ENCODE measurements at places on chromosomes 6 and 20. TPM values are rescaled to one million over a fixed set of nuclear protein-coding genes. Genes with fewer than 3 reads are reported as not detected.

- no peaks in the 10 kb centered on the region for H3K36me3 ChIP-seq
- H3K4me1 ChIP-seq, result no peaks in the 10 kb centered on the region
- H3K27me3 ChIP-seq, result peaks cover 10% of the 10 kb centered on the region
- H3K4me3 ChIP-seq, result no peak overlapping the region
- DNase-seq, result no peak
- H3K27ac ChIP-seq, result no peak overlapping the region
These were observed 208.0 kb upstream of the EXOC2 start for GRCh38 chr6:900716-901605.

DNA sequence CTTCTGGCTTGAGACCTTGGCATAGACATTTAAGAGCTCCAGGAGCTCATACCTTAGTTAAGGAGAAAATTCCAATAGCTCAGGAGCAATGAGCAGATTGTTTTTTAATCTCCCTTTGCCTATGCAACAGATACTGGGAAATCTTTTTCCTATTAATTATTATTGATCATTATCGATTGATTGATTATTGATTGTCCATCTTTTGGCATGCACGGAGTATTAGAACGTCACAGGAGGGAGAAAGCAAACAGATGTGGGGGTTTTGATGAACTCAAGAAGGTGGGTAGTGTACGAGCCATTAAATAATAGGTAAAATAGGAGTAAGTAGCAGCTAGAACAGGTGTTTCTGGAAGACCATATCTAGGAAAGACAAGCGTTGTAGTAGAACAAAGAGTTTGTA, 205.0 kb downstream of the DOK5 start:
- H3K27me3 ChIP-seq, result peaks cover 4% of the 10 kb centered on the region
- no peak overlapping the region for H3K27ac ChIP-seq
- DNase-seq, result no peak
- no peak overlapping the region for H3K4me3 ChIP-seq

The BTN1A1 gene
- total RNA-seq, result not detected

GRCh38 chr6:164045082-164045481, 630.6 kb downstream of the QKI start:
- no peak overlapping the region for H3K27ac ChIP-seq
- no peak for DNase-seq
- no peak overlapping the region for H3K4me3 ChIP-seq
- H3K36me3 ChIP-seq, result no peaks in the 10 kb centered on the region
- H3K27me3 ChIP-seq, result no peaks in the 10 kb centered on the region

The SYNJ2 gene
- total RNA-seq, result 24.3 TPM

The PRL gene
- total RNA-seq, result not detected

The EGFL8 gene
- total RNA-seq, result 8.6 TPM

DNA sequence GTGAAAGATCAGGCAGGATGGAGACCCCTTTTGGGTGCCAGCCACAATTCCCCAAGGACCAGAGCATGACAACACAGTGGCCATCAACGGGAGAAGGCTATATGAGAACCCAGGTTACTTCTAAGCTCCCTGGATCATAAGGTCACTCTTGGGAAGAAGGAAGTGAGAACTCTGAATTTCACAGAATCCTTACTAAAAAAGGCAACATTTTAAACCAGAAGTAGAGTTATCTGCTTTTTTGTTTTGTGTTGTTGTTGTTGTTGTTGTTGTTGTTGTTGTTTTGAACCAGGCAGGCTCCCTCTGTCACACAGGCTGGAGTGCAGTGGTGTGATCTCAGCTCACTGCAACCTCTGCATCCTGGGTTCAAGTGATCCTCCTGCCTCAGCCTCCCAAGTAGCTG, 107.4 kb upstream of the TNFAIP3 start:
- no peak overlapping the region for H3K4me3 ChIP-seq
- H3K36me3 ChIP-seq, result no peaks in the 10 kb centered on the region
- peaks cover 16% of the 10 kb centered on the region for H3K4me1 ChIP-seq
- DNase-seq, result no peak
- H3K27ac ChIP-seq, result no peak overlapping the region

GRCh38 chr20:49343246-49343645, 65.4 kb upstream of the ZNFX1 start:
- H3K27me3 ChIP-seq, result peaks cover 25% of the 10 kb centered on the region
- H3K4me1 ChIP-seq, result peaks cover 2% of the 10 kb centered on the region
- no peak overlapping the region for H3K4me3 ChIP-seq
- DNase-seq, result no peak
- H3K36me3 ChIP-seq, result no peaks in the 10 kb centered on the region
- H3K27ac ChIP-seq, result no peak overlapping the region

DNA sequence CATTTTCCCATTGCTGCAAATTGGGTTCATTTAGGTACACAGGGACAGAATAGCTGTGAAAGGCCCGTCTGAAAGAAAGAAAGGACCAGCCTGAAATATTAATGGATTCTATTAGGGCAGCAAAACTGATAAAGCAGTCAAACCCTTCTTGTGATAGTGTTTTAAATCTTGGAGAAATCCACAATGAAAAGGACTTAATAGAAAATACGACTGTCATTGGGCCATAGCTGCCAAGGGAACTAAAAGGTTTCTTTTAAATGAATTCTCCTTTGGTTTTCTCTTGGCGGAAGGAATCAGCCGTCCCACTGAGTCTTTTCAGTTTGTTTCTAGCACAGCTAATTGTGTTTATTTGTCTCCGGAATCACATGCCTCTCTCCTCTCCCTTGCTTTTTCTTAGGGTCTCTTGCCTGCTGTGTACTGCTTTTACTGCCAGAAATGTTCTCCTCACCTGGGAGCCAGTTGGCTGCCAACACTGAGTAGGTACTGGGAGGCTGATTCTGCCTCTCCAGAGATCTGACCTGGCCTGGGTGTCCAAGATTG, 11.3 kb downstream of the PAQR8 start:
- DNase-seq, result no peak
- peaks cover 34% of the 10 kb centered on the region for H3K36me3 ChIP-seq
- peaks cover 24% of the 10 kb centered on the region for H3K4me1 ChIP-seq
- H3K27me3 ChIP-seq, result no peaks in the 10 kb centered on the region
- H3K27ac ChIP-seq, result no peak overlapping the region
- H3K4me3 ChIP-seq, result no peak overlapping the region

The SGK2 gene
- total RNA-seq, result 0.23 TPM

The SLC17A1 gene
- total RNA-seq, result 0.28 TPM

- H3K27ac ChIP-seq, result peak overlapping the region; percentile 34
- peaks cover 4% of the 10 kb centered on the region for H3K27me3 ChIP-seq
- H3K4me1 ChIP-seq, result peaks cover 11% of the 10 kb centered on the region
- H3K4me3 ChIP-seq, result peak overlapping the region; percentile 60
- DNase-seq, result peak; percentile 75
These were observed 29.9 kb upstream of the PRDM1 start for GRCh38 chr6:106056060-106056745.

DNA sequence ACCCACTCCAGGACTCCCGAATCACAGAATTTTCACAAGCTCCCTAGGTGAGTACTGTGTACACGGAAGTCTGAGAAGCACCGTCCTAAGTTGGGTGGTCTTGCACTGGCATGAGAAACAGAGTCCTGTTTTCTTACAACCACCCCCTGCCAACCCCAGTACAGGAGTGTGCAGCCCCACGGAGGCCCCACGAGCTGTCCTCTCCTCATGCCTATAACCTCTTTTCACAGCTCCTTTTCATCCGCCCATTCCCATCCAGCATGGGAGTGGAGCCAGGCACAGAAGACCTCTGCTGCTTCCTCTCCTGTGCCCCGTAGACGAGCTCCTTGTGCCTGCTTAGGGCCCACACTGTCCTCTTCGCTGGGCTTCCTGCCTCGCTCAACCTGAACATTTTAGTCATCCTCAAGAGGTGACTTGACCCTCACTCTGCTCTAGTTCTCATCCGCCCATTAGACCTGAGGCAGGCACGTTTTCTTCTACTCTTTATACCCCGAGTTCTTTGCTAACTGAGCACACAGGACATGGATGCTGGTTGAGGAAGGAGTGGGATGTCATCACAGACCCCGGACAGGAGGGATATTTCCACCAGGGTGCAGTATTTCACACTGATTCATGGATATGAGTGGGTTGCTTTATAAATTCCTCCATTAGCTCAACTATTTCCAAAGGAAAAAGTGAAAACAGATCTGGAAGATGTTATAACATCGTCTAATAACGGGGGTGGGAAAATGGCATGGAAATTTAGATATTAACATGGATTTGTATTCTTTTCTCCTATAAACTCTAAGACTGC, 160.5 kb downstream of the TTLL2 start:
- H3K27me3 ChIP-seq, result peaks cover 8% of the 10 kb centered on the region
- H3K36me3 ChIP-seq, result no peaks in the 10 kb centered on the region
- DNase-seq, result no peak
- H3K4me1 ChIP-seq, result no peaks in the 10 kb centered on the region

- no peak for DNase-seq
- H3K4me1 ChIP-seq, result no peaks in the 10 kb centered on the region
- H3K4me3 ChIP-seq, result no peak overlapping the region
- H3K36me3 ChIP-seq, result peaks cover 13% of the 10 kb centered on the region
- no peaks in the 10 kb centered on the region for H3K27me3 ChIP-seq
These were observed 51.4 kb downstream of the TASP1 start for GRCh38 chr20:13587370-13587769.

The SLC25A27 gene
- total RNA-seq, result 0.28 TPM

- DNase-seq, result peak; percentile 86
- peaks cover 33% of the 10 kb centered on the region for H3K4me1 ChIP-seq
- H3K36me3 ChIP-seq, result peaks cover 42% of the 10 kb centered on the region
- H3K27me3 ChIP-seq, result no peaks in the 10 kb centered on the region
- peak overlapping the region; percentile 96 for H3K27ac ChIP-seq
These were observed 621 bp downstream of the NOL7 start for GRCh38 chr6:13615792-13616120.

DNA sequence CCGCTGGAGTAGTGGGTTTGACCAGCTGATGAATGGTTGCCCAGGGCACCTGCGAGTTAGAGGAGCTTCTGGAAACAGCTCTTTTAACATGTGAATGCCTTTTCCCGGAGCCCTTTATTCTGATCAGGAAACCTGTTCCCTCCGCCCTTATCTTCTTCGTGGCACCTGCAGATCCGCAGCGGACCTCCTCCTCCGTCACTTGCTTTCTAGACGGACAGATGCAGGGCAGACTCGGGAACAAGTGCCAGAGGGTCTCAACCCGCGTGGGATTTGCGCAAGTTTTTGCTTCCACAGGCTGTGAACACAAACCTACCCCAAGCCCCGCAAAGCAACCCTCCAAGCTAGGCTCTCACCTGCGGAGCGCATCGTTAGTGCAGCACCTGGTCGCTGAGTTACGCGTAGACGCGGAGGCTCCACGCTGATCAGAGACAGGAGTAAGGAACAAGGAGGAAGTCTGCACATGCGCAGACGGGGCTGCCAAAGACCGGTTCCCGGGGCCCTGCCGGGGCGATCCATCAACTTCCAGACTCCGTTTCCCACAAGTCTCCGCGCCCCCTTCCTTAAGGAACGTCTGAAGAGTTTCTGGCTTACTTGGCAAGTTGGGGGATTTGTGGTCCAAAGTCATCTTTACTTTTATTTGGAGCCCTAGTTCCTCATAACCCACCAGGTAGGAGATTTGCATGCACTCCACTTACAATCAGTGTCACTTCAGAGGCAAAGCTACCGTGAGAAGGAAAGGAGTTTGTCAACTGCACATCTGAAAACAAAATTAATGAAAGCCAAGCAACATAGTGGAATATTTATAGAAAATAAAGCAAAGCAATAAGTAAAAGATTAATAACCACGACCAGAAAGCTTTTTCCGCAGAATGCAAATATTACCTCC, 52.7 kb upstream of the ELMO2 start:
- H3K4me1 ChIP-seq, result no peaks in the 10 kb centered on the region
- no peaks in the 10 kb centered on the region for H3K36me3 ChIP-seq
- DNase-seq, result no peak
- no peak overlapping the region for H3K27ac ChIP-seq
- H3K4me3 ChIP-seq, result no peak overlapping the region

GRCh38 chr6:157981132-157981394, 600 bp upstream of the SYNJ2 start:
- H3K27me3 ChIP-seq, result peaks cover 8% of the 10 kb centered on the region
- DNase-seq, result no peak
- peak overlapping the region; percentile 72 for H3K27ac ChIP-seq
- H3K36me3 ChIP-seq, result peaks cover 2% of the 10 kb centered on the region
- H3K4me1 ChIP-seq, result peaks cover 48% of the 10 kb centered on the region
- peak overlapping the region; percentile 73 for H3K4me3 ChIP-seq

The ISM1 gene
- 5.3 TPM for total RNA-seq

The TSPYL4 gene
- total RNA-seq, result 22.2 TPM

GRCh38 chr20:35773154-35773751, 1.4 kb downstream of the PHF20 start:
- no peaks in the 10 kb centered on the region for H3K27me3 ChIP-seq
- peak overlapping the region; percentile 81 for H3K4me3 ChIP-seq
- H3K4me1 ChIP-seq, result peaks cover 46% of the 10 kb centered on the region
- peak overlapping the region; percentile 88 for H3K27ac ChIP-seq
- peaks cover 21% of the 10 kb centered on the region for H3K36me3 ChIP-seq

The WASF1 gene
- 1.2 TPM for total RNA-seq

DNA sequence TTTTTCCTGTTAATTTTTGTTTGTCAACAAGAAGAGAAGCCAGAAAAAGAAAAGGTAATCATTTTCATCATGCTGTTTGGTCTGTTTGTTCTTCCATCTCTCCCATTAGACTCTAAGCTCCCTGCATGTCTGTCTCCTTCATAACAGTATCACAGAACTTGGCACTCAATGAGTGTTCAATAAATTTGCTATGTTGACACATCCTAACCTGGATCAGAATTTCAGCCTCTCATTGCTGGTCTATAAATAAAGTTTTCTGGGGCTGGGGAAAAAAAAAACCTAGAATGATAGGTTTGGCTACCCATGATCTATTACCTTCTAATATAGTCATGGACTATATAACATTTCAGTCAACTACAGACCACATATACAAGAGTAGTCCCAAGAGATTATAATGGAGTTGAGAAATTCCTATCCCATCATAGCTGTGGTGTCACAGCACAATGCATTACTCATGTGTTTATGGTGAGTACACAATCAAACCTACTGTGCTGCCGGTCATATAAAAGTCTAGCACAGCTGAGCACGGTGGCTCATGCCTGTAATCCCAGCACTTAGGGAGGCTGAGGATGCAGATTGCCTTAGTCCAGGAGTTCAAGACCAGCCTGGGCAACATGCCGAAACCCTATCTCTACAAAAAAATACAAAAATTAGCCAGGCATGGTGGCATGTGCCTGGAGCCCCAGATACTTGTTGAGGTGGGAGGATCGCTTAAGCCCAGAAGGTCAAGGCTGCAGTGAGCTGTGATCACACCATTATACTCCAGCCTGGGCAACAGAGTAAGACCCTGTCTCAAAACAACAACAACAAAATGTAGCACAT, 5.9 kb downstream of the NUDT3 start:
- H3K36me3 ChIP-seq, result peaks cover 2% of the 10 kb centered on the region
- no peaks in the 10 kb centered on the region for H3K27me3 ChIP-seq

The GTSF1L gene
- not detected for total RNA-seq

DNA sequence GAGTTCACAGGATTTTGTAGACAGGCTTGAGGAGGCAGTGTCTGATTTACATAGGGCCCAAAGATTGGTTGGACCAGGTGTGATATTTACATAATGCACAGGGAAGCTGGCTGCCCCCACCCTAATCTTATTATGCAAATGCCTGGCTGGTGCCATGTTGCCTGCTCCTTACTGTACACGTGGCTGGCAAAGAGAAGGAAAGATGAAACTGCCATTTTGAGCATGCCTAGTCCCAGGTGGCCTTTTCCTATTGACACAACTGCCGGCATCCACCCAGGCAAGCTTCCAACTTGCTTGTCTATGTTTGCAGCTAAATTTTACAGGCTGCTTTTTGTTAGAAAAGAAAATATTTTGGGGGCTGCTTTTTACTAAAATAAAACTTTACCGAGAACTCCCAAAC, 174.6 kb downstream of the LMBRD1 start:
- no peak overlapping the region for H3K4me3 ChIP-seq
- no peak overlapping the region for H3K27ac ChIP-seq
- H3K27me3 ChIP-seq, result peaks cover 17% of the 10 kb centered on the region
- no peaks in the 10 kb centered on the region for H3K4me1 ChIP-seq

The FHL5 gene
- not detected for total RNA-seq

- no peak overlapping the region for H3K4me3 ChIP-seq
- peaks cover 2% of the 10 kb centered on the region for H3K4me1 ChIP-seq
- H3K27me3 ChIP-seq, result peaks cover 29% of the 10 kb centered on the region
- no peaks in the 10 kb centered on the region for H3K36me3 ChIP-seq
These were observed 14.8 kb downstream of the FAXC start for GRCh38 chr6:99334526-99335127.
